ENCODE measurements at places on chromosomes 3 and 15.

DNA sequence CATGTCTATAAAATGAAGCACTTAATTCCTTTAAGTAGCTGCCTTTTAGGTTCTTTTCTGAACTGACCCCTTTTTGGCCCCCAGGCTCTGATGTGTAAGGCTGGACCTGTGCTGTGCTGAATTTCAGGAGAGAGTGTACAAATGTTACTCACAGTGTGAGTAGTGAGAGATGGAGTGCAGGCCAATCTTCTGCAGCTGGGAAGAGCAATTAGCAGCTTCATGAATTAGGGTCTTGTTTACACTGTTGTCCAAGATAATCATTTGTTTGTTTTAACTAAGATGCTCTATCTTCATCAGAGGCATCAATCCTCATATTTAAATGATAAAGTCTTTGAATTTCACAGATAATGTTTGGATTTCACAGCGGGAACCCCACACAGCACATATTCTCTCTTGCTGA is 19.4 kb downstream of the ARPP21 start:
- no peak for DNase-seq

DNA sequence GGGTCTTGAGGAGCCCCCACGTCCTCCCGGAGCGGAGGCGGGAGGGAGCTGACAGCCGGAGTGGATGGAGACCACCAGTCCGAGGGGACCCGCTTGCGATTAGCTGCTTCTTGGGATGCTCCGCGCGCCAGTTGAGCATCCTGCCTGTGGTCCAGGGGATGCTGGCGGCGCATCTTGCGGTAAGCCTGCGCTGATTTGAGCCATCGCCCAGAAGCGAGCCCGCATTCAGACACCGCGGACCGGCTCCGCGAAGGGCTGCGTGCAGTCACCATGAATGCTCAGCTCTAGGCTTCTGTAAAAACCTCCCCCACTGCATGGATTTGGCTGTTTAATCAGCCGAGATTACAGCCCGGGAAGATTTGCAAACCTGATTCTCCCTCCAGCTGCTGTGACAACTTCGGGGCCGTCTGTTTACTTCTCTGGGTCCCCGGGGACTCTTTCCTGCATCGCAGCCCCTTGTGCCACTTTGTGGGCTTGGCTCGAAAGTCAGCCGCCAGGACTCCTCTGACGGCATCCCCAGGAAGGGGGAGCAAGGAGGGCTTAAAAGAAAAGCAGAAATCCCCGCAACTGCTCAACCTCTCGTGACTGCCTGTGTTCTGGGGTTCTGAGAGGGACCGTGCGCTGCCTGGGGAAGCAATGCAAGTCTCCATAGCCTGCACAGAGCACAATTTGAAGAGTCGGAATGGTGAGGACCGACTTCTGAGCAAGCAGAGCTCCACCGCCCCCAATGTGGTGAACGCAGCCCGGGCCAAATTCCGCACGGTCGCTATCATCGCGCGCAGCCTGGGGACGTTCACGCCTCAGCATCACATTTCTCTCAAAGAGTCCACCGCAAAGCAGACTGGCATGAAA is 171.1 kb downstream of the KCNAB1 start:
- DNase-seq: no peak

- DNase-seq: no peak
Measured at GRCh38 chr15:31457161-31457560, 130.5 kb downstream of the KLF13 start.

DNA sequence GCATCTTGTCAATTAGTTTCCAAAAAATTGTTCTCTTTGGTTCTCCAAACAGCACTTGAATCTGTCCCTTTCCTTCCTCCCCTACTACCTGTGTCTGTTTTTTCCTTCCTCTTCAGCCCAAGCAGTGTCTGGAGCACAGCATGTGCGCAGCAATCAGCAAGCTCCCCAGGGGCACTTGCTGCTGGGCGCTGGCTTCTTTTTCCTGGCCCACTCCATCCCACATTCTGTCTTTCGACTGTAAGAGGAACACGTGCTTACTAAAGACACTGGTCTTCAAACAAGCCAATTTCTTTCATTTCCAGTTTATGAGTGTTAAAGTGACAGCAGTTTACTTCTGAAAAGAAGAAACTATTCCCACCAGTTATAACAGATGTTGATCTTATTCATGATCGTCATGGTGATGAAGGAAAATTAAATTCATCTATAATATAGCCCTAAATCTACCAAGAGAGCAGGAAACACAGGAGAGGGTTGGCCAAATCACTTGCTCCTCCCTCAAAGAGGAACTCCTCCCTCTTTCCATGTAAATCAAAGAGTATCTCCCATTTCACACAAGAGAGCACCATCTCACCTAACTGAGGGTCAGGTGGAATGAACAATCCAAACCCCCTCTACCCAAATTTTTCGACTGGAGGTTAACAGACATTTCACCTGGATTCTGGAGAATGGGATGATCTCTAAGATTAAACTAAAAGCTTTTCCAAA is 115.4 kb downstream of the IGF2BP2 start:
- no peak for DNase-seq

DNA sequence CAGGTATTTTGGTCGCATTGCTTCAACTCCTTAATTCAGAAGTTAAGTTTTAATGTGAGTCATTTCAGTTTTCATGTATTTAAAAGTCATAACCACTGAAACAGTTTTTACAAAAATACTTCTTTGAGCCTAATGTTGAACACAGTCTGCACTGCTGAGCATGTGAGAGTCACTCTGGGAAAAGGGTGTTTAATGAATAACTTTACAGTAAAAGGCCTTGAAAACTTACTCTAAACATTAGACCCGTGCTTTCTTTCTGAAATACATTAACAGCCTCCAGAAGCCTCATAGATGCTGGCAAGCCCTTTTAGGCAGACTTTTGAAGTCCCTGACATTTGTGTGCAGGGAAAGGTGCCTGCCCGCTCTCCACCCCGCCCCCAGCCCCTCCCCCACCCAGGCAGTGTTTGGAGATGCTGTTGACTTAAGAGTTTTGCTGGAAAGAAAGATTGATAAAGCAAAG is 68.9 kb upstream of the NR2F2 start:
- no peak for DNase-seq

DNA sequence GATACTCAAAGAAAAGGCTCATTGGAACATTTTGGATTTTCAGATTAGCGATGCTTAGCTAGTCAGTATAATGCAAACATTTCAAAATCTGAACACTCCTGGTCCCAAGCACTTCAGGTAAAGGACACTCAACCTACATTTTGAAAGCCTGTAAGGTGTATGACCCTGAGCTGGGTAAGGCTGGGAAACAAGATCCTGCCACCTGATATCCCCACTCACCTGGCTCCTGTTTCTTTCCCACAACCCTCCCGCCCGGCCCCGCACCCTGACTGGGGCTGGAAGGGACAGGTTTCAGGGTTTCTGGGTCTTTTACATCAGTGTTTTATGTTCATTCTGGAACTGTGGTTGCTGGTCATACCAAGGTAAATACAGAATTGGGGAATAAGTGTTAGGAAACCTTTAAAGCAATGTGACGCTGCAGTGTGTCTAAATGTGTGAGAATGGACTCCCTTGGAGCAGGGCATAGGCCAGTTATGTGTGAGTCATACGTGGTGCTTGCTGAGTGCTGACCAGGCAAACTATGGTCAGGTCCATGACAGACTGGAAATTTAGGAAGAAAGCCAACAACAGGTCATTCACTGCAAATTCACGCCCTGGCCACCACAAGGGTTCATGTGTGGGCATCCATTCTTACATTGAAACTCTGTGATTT is 22.9 kb downstream of the CTXND1 start:
- no peak for DNase-seq

GRCh38 chr15:50162969-50163718 is 18.9 kb upstream of the SLC27A2 start:
- no peak for DNase-seq

DNA sequence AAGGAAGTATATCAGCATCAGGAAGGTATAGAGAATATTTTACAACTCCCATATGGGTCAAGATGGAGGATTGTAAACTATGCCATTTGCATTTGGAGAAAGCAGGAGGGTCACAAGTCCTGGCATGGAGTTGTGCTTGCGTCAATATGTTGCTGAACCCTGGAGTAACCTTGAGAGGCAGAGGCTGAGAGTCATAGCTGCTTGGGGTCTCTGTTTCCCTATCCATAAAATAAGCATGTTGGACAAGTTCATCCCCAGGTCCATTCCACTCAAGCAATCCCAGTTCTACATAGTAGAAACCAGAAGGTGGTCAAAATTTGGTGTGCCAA is 273.6 kb downstream of the MECOM start:
- no peak for DNase-seq

- peak; percentile 52 for DNase-seq
Measured at GRCh38 chr15:64010719-64011118, 35.6 kb downstream of the DAPK2 start.

- DNase-seq: no peak
Measured at GRCh38 chr3:75951941-75952340, 166.6 kb upstream of the ZNF717 start.

- DNase-seq: no peak
Measured at GRCh38 chr3:167114619-167115018, 265.5 kb downstream of the ZBBX start.

- no peak for DNase-seq
Measured at GRCh38 chr15:66115568-66116206, 137.9 kb downstream of the MEGF11 start.

DNA sequence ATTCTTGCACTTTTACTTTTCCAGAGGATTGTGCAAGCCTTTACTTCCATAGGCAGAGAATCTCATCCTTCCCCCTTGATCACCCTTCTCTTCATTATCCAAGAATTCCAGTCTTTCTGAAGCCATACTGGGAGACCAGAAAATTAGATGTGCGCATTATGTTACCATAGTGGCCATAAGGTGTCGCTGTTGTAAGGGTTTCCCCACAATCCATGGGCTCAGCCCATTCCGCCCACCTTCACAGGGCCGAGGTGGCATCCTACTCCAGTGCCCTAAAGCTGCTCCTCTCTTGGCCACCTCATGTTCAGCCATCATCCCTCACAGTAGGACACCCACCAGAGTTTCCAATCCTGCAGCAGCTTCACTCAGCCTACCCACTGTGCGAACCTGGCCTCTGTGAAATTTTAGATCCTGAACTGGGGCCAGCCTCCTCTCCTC is 35.0 kb downstream of the CTSH start:
- no peak for DNase-seq

DNA sequence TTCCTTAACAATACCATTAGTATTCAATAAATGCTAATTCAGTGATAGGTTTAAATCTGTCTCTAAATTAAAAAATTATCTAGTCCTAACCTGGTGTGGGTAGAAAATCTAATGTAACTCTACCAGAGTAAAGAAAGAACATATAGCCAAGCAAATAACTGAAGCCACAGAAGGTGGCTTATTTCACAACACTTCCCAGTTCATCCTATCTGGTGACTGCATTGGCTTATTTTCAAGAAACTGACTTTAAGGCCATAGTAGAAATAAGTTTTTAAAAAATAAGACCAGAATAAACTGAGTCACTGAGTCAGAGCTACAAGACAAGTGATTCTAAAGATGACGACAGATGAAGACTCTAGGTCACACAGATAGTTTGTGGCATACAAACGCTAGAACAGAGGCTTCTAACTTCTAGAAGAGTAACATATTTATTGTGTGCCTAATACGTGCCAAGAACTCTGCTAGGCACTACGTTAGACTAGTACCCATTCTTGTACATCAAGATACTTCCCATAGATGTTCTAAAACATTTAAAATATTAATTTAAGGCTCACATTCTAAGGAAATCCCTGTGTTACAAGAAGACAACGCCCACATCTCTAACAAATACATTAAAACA is 25.9 kb downstream of the TMCC1 start:
- no peak for DNase-seq

- no peak for DNase-seq
Measured at GRCh38 chr3:23377928-23378672, 175.0 kb downstream of the UBE2E2 start.

GRCh38 chr3:85678713-85679112 is 719.9 kb downstream of the CADM2 start:
- DNase-seq: no peak

DNA sequence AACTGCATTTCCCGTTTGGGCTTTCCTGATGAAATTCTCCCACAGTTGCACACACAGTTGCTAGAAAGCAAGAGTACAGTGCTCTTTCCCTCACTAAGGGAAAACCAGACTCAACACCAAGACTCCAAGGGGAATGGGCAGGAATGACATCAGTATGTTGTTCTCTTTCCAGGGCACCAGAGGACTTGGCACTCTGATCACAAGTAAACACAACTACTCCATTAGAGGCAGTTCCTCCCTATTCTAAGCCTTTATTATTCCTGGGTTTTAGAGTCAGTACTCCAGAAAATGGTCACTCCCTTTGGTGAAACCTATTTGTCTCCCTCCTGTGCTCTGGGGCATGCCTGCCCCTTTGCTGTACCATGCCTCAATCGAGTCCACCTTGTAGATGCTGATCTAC is 52.3 kb upstream of the VGLL4 start:
- no peak for DNase-seq

- DNase-seq: no peak
Measured at GRCh38 chr15:57961919-57962318, 103.6 kb downstream of the ALDH1A2 start.

DNA sequence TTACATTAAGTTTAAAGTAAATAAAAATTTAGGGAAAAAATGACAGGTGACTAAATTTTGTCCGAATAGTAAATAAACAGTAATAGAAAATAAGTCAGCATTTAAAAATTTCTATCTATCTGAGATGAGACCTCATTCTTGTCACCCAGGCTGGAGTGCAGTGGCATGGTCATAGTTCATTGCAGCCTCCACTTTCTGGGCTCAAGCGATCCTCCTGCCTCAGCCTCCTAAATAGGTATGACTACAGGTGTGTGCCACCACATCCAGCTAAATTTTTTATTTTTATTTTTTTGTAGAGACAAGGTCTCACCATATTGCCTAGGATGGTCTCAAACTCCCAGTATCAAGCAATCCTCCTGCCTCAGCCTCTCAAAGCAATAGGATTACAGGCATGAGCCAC is 7.8 kb downstream of the KPNA4 start:
- DNase-seq: no peak

GRCh38 chr15:58536414-58536813 is 104.6 kb downstream of the LIPC start:
- DNase-seq: no peak

- no peak for DNase-seq
Measured at GRCh38 chr3:186949281-186949982, 19.1 kb downstream of the ST6GAL1 start.

DNA sequence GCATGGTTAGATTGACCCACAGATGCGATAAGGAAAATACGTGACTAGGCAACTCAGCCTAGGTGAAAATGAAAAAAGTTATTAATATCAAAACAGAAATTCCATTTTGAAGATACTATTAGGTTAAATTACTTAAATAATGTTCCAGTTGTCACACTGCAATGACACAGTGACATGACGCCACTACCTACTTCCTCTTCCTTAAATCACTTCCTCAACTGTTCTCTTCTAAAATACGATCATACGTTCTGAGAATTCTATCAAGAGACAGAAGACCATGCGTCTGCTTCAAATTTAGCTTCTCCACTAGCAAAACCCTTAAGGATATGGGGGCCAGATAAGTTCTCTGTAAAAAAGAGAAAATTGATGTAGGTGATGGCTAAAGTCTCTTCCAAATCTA is 18.2 kb downstream of the CMTM6 start:
- DNase-seq: no peak
